Activated CD8-positive, alpha-beta memory T cell treated with anti-CD3 and anti-CD28 coated beads, Interleukin-2, amount 10 ng/mL, durations not matched to agents 7 days and 5 days (primary cell): ENCODE measurements at places on chromosomes 2 and 18. TPM values are rescaled to one million over a fixed set of nuclear protein-coding genes. Genes with fewer than 3 reads are reported as not detected.

REG3G gene
- not detected for total RNA-seq

GRCh38 chr2:226995625-226996041 is 159.8 kb downstream of the RHBDD1 start:
- no peak for DNase-seq
- peaks cover 27% of the 10 kb centered on the region for H3K36me3 ChIP-seq
- no peaks in the 10 kb centered on the region for H3K27me3 ChIP-seq
- H3K27ac ChIP-seq = no peak overlapping the region
- H3K4me3 ChIP-seq = no peak overlapping the region
- H3K4me1 ChIP-seq = peaks cover 5% of the 10 kb centered on the region

TMEM198 gene
- total RNA-seq = 2.8 TPM

DNA sequence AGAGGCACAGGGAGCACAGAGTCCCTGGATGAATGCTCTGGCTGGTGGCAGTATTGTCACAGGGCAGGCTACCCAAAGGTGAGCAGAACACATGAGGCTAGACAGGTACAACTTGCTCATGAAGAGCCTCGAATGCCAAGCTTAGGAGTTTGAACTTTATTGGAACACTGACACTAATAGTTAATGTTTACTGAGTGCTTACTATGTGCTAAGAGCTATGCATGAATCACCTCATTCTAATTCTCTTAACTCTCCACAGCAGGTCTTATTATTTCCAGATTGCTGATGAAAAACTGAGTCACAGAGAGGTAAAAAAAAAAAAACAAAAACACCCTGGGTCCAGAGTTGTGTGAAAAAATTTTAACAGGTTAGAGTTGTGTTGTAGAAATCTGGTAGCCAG is 6.1 kb upstream of the EMX1 start:
- no peak overlapping the region for H3K4me3 ChIP-seq
- H3K36me3 ChIP-seq = no peaks in the 10 kb centered on the region
- H3K27ac ChIP-seq = no peak overlapping the region
- DNase-seq = no peak

- no peak overlapping the region for H3K27ac ChIP-seq
- DNase-seq = no peak
- peaks cover 24% of the 10 kb centered on the region for H3K27me3 ChIP-seq
- H3K36me3 ChIP-seq = no peaks in the 10 kb centered on the region
- H3K4me1 ChIP-seq = no peaks in the 10 kb centered on the region
Observed at GRCh38 chr18:12085136-12085535, 8.5 kb upstream of the ANKRD62 start.

- peaks cover 22% of the 10 kb centered on the region for H3K4me1 ChIP-seq
- H3K27me3 ChIP-seq = peaks cover 42% of the 10 kb centered on the region
- no peak for DNase-seq
- H3K36me3 ChIP-seq = no peaks in the 10 kb centered on the region
- no peak overlapping the region for H3K27ac ChIP-seq
Observed at GRCh38 chr2:27264253-27264752, 1.5 kb upstream of the SLC30A3 start.

DNA sequence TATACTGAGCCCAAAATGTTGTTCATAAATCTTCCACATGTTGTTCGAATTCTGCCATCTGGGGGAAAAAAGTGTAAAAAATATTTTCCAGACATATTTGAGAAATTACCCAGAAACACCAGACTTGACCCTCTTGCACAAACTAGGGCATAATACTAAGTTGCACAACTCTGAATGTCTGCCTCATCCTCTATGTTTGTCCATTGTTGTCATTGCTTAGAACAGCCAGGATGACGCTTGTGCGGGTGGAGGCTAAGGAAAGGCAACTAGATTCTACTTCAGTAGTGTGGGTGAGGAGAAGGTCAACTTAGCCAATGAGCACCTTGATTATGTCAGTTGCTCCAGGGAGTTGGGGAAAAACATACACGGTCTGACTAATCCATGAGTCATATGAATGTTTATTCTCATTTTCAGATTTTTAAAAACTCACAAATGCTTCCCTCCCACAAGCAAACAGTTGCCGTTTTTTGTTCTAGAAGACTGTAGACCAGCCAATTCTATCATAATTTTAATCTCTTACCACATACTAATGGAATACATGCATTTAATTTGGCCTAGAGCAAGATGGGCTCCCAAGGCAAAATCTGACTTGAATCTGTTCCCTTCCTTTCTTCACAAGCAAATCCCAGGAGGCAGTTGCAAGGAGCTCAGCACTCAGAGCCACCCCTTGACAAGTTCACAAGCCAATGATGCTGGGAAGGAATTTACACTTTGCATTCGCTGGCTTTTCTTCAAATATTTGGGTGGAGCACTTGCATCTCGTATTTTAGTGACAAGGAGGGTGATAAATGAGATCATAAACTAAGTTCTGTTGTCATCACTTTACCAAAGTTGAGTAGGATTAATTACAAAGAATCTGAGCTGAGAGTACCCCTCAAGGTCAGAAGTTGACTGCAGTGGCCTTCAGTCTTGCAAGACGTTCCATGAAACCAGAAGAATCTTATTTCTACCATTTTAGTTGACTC is 163.2 kb upstream of the TWIST2 start:
- H3K36me3 ChIP-seq = no peaks in the 10 kb centered on the region
- no peaks in the 10 kb centered on the region for H3K4me1 ChIP-seq
- H3K27ac ChIP-seq = no peak overlapping the region
- DNase-seq = no peak
- H3K4me3 ChIP-seq = no peak overlapping the region

DNA sequence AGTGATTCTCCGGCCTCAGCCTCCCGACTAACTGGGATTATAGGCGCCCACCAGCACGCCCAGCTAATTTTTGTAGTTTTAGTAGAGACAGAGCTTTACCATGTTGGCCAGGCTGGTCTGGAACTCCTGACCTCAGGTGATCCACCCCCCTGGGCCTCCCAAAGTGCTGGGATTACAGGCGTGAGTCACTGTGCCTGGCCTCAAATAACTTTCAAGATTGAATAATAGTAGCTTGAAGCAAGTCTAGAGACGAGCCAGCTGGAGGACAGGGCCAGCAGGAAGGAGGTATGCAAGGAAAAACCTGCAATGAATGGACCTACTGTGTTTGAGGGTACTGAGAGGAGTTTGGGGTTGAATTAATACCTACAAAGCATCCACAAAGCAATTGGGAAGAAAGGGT is 87.5 kb downstream of the MSH2 start:
- no peaks in the 10 kb centered on the region for H3K27me3 ChIP-seq
- H3K27ac ChIP-seq = no peak overlapping the region
- peak; percentile 16 for DNase-seq
- peaks cover 14% of the 10 kb centered on the region for H3K36me3 ChIP-seq
- peaks cover 15% of the 10 kb centered on the region for H3K4me1 ChIP-seq
- no peak overlapping the region for H3K4me3 ChIP-seq

- no peaks in the 10 kb centered on the region for H3K27me3 ChIP-seq
- no peaks in the 10 kb centered on the region for H3K4me1 ChIP-seq
- DNase-seq = no peak
- no peaks in the 10 kb centered on the region for H3K36me3 ChIP-seq
- H3K4me3 ChIP-seq = no peak overlapping the region
Observed at GRCh38 chr2:146950361-146950760, 894.5 kb upstream of the ACVR2A start.

DNA sequence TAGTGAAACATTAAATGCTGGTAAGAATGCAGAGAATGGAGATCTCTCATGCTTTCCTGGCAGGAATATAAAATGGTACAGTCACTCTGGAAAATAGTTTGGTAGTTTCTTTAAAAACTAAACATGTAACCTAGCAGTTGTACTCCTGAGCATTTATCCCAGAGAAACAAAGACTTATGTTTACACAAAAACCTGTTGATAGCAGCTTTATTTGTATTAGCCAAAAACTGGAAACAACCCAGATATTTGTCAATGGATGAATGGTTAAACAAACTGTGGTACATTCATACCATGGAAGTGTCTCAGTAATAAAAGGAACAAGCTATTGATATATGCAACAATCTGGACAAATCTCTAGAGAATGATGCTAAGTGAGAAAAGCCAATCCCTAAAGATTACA is 81.7 kb upstream of the CTAGE1 start:
- H3K36me3 ChIP-seq = no peaks in the 10 kb centered on the region
- H3K4me3 ChIP-seq = no peak overlapping the region
- DNase-seq = no peak
- H3K27ac ChIP-seq = no peak overlapping the region
- no peaks in the 10 kb centered on the region for H3K4me1 ChIP-seq

GRCh38 chr2:120995152-120995551 is 259.5 kb downstream of the GLI2 start:
- no peak overlapping the region for H3K4me3 ChIP-seq
- H3K27me3 ChIP-seq = no peaks in the 10 kb centered on the region
- no peaks in the 10 kb centered on the region for H3K36me3 ChIP-seq

RDH14 gene
- 19.3 TPM for total RNA-seq

- no peaks in the 10 kb centered on the region for H3K36me3 ChIP-seq
- peaks cover 19% of the 10 kb centered on the region for H3K27me3 ChIP-seq
Observed at GRCh38 chr2:65404988-65405697, 27.3 kb downstream of the SPRED2 start.

ITM2C gene
- 115 TPM for total RNA-seq

ALMS1 gene
- total RNA-seq = 12.9 TPM

CFAP221 gene
- total RNA-seq = not detected

GRCh38 chr2:20207051-20207450 is 17.9 kb downstream of the SDC1 start:
- H3K27me3 ChIP-seq = no peaks in the 10 kb centered on the region
- peaks cover 4% of the 10 kb centered on the region for H3K4me1 ChIP-seq
- no peak overlapping the region for H3K4me3 ChIP-seq
- H3K27ac ChIP-seq = no peak overlapping the region
- no peaks in the 10 kb centered on the region for H3K36me3 ChIP-seq

DNA sequence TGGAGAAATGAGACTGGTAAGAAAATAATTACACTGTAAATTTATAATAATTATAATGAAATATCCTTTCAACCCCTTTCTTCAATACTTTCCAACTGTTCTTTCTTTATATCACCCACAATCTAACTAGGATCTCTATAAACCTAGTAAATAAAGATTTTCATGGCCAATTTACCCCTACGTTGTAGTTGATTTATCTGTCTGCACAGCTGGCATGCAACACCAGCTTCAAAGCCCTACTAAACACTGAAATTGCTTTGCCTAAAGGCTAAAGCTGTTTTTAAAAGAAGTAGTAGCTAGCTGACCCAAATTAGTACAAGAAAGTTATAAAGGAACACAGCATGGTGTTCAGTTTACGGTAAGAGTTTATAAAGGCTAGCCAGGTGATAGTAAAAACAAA is 140.1 kb downstream of the NOL4 start:
- H3K27ac ChIP-seq = no peak overlapping the region
- no peaks in the 10 kb centered on the region for H3K36me3 ChIP-seq
- H3K27me3 ChIP-seq = no peaks in the 10 kb centered on the region
- DNase-seq = no peak

GRCh38 chr2:219352448-219353023 is 20.0 kb upstream of the RESP18 start:
- peak; percentile 77 for DNase-seq
- H3K4me3 ChIP-seq = no peak overlapping the region
- H3K27me3 ChIP-seq = peaks cover 70% of the 10 kb centered on the region
- no peaks in the 10 kb centered on the region for H3K36me3 ChIP-seq
- no peaks in the 10 kb centered on the region for H3K4me1 ChIP-seq

KCNG2 gene
- total RNA-seq = not detected

MYO3B gene
- 0.38 TPM for total RNA-seq

GRCh38 chr2:100978582-100979191 is 23.4 kb upstream of the RPL31 start:
- H3K27me3 ChIP-seq = no peaks in the 10 kb centered on the region
- DNase-seq = no peak
- H3K27ac ChIP-seq = no peak overlapping the region
- H3K4me3 ChIP-seq = no peak overlapping the region
- H3K4me1 ChIP-seq = no peaks in the 10 kb centered on the region

CPO gene
- total RNA-seq = not detected

DNA sequence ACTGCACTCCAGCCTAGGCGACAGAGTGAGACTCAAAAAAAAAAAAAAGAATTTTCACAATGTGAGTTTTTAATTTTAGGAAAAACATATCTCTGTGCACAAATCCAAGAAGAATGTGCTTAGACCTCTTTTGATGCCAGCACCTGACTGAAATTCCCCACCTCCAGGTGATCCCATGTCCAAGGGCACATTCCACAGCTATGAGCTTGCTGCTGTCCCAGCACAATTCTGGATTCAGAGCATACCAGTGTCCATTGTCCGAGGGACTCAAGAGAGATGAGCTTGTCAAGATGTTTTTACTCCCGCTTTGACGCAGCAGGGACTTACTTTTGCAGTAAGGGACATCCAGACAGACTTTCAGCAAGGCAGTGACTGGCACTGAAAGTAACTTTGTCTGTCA is 489.1 kb upstream of the ACVR2A start:
- no peaks in the 10 kb centered on the region for H3K4me1 ChIP-seq
- peaks cover 6% of the 10 kb centered on the region for H3K27me3 ChIP-seq
- no peaks in the 10 kb centered on the region for H3K36me3 ChIP-seq

- H3K27ac ChIP-seq = no peak overlapping the region
- H3K4me3 ChIP-seq = no peak overlapping the region
- no peaks in the 10 kb centered on the region for H3K27me3 ChIP-seq
- H3K4me1 ChIP-seq = peaks cover 3% of the 10 kb centered on the region
- no peak for DNase-seq
- no peaks in the 10 kb centered on the region for H3K36me3 ChIP-seq
Observed at GRCh38 chr2:209523041-209523740, 99.3 kb downstream of the MAP2 start.

GRCh38 chr2:166321076-166321475 is 54.7 kb downstream of the SCN9A start:
- H3K36me3 ChIP-seq = no peaks in the 10 kb centered on the region
- H3K4me1 ChIP-seq = no peaks in the 10 kb centered on the region
- H3K4me3 ChIP-seq = no peak overlapping the region
- no peak for DNase-seq

- H3K27ac ChIP-seq = peak overlapping the region; percentile 33
- H3K36me3 ChIP-seq = peaks cover 46% of the 10 kb centered on the region
- DNase-seq = no peak
Observed at GRCh38 chr18:35267809-35268208, 22.2 kb downstream of the ZSCAN30 start.

AKAIN1 gene
- not detected for total RNA-seq

DNA sequence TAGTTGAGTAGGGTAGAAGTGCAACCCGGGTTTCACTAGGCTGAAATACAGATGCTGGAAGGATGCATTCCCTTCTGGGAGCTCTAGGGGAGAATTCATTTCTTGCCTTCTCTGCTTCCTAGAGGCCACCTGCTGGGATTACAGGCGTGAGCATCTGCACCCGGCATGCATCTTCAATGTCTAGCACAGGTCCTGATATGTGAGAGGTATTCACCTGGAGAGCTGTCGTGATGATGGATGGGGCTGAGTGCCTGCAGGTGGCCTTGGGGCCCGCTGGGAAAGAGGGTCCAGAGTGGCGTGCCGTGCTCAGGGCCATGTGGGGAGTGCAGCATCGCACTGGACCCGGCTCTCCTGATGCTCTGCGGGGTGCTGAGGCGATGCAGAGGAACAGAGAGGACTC is 6.6 kb upstream of the NTSR2 start:
- H3K36me3 ChIP-seq = no peaks in the 10 kb centered on the region
- DNase-seq = no peak
